Activated gamma-delta T cell treated with Interleukin-2 at 50 U/mL for 16 hours (primary cell): ENCODE measurements at places on chromosomes 6 and 20.
A peak's percentile ranks its signal among the peaks of the same experiment; 100 is the strongest.

DNA sequence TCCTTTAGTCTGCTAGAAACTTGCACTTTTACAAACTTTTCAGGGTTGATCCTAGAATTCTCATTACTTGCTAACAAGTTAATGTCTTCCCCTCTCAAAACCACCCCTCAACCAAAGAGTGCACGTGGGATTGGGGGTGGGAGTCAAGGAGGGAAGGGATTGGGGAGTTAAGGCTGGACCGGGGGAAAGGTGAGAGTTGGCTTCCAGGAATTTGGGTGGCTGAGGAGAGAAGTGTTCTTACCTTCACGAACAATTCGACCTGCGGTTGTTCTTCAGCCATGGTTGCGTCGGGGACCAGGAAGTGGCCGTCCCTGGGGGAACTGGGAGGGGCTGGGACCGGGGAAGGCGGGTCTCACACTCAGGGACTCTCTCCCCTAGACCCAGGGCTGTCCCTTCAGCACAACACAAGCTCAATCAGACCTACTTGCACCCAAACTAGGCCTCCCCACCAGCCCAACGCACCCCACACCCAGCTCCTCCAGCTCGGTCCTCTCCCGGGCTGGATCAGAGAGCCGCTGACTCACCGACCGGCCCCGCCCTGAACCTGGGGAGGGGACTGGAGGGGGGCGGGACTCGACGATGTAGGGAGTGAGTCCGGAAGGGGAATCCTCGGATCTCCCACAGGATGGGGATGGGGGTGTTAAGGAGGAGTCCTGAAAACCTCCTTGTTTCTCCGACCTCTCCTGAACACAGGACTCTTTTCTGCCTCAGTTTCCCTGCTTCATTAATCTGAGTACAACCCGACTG lies at the start of gene CLIC1:
Gene CLIC1 (minus strand): TSS at position 510 of the 747 bp plus-strand sequence. CDS start 230 bp downstream, at position 280.
- DNase-seq, result peak; percentile 56

- no peak for DNase-seq
These were observed 294.4 kb upstream of the PRDM1 start for GRCh38 chr6:105791583-105792318.

GRCh38 chr6:154502553-154502952 lies 7.9 kb downstream of the CNKSR3 start:
- no peak for DNase-seq

- no peak for DNase-seq
These were observed 136.7 kb downstream of the MMUT start for GRCh38 chr6:49326347-49326746.

GRCh38 chr20:46134716-46135115 lies 16.6 kb downstream of the CD40 start:
- no peak for DNase-seq

DNA sequence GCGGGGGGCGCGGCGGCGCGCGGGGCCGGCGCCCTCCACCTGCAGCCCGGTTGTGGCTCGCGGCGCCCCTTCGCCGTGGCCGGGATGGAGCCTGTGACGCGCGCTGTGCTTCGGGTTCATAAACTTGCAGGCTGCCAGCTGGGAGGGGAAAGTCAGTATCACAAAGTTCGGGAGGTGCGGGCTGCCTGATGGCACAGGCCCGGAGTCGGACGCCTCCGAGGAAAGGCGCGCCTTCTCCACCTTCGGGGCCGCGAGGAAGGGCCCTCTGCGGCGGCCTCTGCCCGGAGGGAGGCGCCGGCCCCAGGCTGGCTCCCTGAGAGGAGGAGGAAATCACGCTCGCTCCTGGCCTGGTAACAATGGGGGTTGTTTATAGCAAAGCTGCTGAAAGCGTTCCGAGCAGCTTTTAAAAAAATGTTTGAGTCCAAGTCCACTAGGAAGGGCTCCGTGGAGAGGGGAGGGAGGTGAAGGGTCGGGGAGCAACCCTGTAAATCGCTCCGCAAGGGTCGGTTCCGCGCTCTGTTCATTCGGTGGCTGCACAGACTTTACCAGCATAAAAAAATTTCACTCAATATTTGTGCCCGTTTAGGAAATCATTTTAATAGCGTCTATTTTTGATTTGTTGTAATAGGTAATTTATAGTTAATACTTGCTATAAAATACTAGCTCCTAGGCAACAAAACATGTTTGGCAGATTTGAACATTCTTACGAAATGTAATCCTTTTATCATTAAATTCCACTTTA lies 1.0 kb downstream of the AFDN start:
- no peak for DNase-seq

GRCh38 chr6:157266274-157267101 lies 56.8 kb downstream of the TMEM242 start:
- DNase-seq, result no peak

DNA sequence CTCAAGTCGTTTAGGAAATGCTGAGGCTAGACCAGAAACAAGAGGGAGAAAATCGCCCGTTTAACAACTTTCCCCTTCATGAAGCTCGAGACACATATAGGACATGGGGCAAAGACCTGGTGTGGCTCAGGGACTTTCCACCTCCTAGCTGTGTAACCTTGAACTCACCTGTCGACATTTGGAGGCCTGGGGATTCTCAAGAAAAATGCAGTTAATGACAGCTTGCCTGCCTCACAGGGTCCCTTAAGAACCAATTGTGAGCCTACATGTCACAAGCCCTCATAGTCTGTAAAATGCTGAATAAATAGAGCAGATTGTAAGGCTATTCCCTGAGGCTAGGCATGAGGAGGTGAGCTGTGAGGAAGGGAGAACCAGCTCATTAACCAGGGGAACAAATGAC lies 35.1 kb downstream of the MGME1 start:
- no peak for DNase-seq

DNA sequence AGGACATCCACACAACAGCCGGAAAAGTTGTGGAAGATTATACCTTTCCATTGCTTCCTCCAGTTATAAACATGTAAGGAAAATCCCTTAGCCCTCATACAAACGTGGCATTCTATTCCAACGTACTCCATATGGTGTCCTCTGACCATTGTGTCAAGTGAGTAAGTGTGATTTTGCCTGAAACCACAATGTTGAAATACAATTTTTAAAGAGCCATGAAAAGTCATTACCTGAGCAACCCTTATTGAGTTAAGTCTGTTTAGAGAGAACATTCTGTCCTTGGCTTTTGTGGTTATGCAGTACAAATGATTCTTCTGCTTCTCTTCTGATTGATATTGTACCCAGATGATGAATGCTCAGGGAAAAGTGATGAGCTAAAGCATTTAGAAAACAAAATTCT lies 530.1 kb downstream of the HAO1 start:
- DNase-seq, result no peak

GRCh38 chr20:62569615-62570014 lies 72.7 kb upstream of the SLCO4A1 start:
- DNase-seq, result no peak

DNA sequence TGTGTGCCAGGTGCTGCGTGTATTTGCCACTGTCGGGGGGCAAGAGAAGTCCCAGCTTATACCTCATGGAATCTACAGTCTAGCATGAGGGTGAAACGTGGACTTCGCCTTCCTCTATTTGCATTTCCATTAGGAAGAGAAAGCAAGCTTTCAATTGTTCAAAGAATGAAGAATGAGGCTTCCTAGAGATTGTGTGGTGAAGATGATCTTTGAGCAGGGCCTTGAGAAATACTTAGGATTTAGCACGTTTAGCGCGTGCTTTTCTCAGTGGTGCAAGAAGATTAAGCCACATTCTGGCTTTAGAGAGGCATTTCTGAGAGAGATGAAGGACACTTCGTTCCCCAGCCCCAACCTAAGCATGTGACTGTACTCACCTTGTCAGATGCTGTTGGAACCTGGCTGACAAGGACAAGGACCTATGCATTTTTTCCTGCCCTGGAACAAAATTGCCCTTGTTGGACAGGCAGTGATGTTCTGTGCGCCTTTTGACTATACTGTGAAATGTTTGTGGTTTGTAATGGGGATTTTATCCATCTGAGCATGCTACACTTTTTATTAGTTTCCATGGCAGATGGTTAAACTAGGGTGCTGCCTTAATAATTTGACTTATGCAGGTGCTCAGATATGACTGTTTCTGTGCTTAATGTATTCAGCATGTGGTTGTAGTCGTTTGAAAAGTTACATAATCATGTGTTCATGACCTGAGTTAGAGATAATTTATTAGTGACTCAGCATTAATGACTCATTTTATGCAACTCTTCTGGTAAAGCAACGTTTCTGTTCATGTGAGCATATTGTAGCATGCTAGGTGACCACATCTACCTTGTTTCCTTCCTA lies 10.7 kb downstream of the TULP4 start:
- no peak for DNase-seq
